ENCODE measurements at places on chromosomes 6 and 20.

GRCh38 chr6:107495196-107495643, 5.3 kb downstream of the SOBP start:
- DNase-seq: no peak

GRCh38 chr20:48468571-48468970, 359.2 kb downstream of the PREX1 start:
- DNase-seq: no peak

GRCh38 chr20:1338096-1338495, 9.2 kb upstream of the SDCBP2 start:
- no peak for DNase-seq

- no peak for DNase-seq
Observed at GRCh38 chr6:24149836-24150235, 23.8 kb downstream of the NRSN1 start.

DNA sequence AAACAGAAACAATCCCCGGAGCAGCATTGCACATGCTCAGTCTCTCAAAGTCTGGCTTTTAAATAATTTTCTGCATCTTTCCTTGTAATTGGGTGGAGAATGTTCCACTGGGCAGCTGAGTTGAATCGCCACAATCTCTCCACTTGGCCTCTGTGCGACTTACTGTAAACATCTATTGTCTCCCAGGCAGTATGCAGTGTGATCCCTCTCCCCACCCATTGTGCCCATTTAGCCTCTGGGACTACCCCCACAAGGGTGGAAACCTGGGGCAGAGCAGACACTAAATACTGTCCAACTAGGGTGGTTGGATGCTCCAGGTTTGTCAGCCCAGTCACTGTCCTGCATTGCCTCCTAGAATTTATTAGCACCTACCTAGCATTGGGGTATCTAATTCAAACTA, 96.2 kb downstream of the JARID2 start:
- DNase-seq: no peak

GRCh38 chr20:10659651-10660601, 13.9 kb downstream of the JAG1 start:
- no peak for DNase-seq

DNA sequence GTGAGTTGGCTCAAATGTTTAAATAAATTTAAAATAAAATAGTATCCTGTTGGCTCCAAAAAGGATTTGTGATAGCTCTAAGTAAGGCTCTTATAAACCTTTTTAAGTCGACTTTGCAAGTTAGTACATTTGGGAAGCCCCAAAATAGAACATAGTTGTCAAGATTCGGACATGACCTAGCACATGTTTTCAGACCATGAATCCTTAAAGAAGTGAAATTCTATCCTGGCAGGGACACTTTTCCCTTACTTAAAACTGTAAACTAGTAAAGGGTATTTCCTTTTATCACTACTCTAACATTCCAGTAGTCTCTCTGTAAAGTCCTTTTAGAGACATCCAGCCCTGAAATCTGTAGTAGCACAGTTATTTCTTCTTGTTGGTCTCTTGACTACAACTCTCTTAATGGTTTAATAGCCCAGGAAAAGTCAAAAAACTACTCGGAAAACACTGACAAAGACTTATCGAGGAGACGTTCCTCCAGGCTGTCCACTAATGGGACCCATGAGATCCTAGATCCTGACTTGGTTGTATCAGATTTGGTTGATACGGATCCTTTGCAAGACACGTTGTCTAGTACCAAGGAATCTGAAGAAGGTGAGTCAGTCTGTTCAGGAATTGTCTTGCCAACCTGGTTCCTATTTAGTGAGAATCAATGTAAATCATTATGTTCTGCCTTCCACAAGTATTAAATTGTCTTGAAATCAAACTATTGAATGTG, 83.6 kb downstream of the SCAND1 start:
- no peak for DNase-seq

GRCh38 chr6:3887150-3887700, 38.1 kb downstream of the FAM50B start:
- no peak for DNase-seq

- no peak for DNase-seq
Observed at GRCh38 chr6:15507746-15508145, 155.1 kb downstream of the DTNBP1 start.

DNA sequence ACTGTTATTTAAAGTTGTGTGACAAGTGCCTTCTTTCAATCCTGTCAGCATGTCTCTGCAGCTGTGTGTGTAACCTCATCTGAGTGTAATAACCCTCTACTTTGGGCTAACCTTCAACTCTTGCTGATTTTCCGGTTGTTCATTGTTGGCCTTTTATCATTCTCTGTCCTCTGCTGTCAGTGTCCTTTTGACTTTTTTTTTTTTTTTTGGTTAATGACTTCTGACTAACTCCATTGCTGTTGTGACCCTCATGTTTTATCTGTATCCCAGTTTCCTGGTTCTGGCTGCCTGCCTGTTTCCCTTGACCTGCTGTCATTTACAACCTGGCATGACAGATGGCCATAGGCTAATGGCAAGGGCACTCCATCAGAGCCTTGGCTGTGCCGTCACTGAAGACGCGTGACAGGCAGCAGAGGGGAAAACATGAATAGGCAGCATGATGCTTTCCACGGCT, 145.7 kb upstream of the MAN1A1 start:
- no peak for DNase-seq

DNA sequence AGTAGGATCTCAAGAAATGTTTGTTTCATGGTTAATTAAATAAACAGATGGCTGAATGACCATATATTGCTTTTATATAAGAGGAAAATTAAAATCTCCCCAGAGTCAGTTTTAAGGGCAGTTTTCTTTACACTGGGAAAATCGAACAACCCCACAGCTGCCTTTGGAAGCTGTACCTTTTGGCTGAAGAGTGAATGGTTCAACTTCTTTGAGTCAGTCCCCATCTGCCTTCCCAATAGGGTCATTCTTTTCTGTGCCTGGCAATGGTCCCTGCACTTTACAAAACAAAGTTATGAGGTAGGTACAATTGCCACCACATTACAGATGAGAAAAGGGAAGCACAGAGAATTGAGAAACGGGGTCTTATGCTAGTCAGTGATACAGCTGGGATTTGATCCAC, 39.5 kb downstream of the TSHZ2 start:
- no peak for DNase-seq

DNA sequence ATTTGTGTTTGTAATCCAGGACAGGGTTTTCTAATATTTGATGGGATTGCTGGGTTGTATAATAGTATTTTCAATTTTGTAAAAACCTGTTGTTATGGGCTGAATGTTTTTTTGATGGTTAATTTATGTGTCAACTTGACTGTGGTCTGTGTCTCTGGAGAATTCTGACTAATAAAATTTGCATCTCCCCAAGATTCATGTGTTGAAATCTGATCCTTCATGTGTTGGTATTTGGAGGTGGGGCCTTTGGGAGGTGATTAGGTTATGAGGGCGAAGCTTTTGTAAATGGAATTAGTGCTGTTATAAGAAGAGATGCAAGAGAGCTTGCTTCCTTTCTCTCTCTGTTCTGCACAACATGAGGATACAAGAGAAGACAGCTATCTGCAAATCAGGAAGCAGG, 48.7 kb upstream of the SAMD5 start:
- no peak for DNase-seq

GRCh38 chr6:47977314-47977713, 133.7 kb downstream of the PTCHD4 start:
- DNase-seq: no peak

- DNase-seq: no peak
Observed at GRCh38 chr20:58402827-58403226, 13.8 kb downstream of the VAPB start.

DNA sequence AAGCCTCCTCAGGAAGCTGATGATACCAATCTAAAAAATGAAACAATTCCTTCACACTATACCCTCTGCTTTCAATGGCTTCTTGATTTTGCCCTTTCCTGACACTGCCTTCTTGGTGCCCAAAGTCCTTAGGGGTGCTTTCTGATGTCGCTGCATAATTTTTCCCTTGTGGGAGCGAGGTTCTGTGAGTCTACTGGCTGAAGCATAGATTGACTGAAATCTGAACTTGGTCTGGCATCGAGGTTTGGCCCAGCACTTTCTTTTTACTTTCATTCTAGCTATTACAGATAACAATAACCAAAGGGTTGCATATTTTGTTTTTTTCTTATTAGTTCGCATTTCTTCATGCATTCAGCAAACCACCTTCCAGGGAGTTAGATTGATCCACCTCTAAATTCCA, 65.8 kb downstream of the E2F3 start:
- peak; percentile 14 for DNase-seq

DNA sequence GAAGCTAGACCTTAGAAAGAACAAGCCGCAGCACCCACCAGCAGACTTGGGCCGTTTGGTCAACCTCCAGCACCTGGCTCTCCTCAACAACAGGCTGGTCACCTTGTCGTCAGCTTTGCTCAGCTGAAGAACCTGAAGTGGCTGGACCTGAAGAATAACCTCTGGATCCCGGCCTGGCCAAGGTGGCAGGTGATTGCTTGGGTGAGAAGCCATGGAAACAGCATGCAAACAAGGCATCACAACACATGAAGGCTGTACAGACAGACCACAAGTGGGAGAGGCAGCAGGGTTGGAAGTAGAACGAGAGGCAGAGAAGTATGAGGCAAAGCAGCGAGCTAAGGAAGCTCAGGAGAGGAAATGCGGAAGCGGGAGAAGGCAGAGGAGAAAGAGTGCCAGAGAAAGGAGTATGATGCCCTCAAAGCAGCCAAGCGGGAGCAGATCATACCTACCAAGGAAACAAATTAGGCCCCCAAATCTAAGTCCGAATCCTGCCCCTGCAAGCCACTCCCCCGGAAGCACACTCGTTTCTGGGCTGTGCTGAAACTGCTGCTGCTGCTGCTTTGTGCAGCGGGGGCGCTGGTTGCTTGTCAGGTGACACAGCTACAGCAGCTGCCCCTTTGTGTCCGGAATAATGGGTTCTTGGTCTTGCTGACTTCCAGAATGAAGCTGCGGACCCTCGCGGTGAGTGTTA, 121.6 kb upstream of the LGSN start:
- DNase-seq: peak; percentile 61

DNA sequence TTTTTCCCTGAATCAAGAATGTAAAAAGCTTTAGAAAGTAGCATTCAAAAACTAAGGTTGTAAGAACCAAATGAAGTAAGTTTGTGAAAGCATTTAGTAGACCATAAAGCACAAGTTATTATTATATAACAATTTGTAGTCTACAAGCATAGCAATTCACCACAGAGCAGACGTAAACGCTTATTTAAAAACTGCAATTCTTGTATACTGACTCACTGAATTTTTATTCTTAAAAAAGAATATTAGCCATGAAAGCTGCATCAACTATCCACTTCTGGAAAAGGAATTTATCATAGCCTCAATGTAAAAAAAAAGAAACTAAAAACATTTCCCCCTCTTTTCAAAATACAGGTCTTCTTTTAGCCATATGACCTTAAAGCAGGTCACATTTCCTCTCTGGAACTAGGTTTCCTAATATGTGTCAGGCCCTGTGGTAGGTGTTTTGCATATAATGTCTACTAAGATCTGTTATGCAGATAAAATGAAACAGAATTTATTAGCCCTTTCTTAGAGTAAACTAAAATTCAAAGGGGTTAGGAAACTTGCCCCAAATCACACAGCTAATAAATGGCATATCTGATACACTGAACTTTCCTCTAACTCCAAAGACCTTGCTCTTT, 2.1 kb downstream of the MAP3K7 start:
- no peak for DNase-seq

DNA sequence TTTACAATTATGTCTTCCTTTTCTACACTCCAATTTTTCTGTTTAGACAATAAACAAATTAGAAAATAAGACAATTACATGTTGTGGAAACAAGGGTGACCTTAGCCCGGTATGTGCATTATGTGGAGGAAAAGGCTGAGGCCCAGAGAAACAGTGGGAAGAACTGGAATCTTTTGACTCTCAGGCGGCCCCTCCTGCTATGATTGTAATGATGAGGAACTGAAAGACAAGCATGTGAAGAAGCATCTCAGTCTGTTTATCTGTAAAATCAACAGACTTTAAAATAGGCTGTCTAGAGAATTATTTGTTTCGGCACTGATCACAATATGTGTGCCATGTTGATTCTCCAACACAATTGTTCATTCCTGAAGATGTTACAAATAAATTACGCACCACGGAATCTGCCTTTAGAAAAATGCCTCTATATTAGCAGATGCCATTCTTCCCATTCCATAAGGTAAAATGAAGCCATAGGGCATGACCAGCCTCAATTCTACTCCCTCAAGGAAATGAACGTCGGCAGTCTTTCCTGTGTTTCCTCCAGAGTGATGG, 1201.6 kb upstream of the CITED2 start:
- no peak for DNase-seq

- no peak for DNase-seq
Observed at GRCh38 chr6:14999106-14999505, 246.8 kb upstream of the JARID2 start.

DNA sequence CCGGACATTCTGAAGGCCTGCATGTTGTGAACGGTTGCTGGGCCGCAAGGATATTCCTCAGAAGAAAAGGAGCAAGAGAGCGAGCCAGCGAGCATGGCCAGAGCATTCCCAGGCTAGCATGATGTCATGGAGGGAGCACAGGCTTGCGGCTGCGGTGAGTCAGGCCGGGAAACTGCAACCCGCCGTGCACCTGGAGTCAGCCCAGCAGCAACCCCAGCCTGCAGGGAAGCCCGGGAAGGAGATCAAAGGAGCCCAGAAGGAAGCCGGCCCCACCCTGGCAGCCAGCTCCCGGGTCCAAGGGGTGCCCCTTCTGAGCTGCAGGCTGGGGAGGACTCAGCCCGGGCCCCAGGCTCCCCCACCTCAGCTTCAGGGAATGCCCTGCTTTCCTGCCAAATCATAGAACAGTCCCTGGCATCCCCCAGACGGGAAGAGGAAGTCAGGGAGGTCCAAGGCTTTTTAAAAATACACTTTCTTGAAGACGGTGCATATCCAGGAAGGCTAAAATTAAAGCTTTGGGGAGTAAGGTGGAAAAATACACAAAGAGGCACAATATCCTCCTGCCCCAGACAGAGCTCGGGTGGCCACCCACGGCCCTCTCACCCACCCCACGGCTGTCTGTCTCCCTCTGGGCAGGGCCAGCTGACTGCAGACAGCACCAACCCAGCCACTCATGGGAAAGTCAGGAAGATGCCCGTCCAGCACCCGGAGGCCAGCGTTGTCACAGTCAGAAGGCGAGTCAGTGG, 53.7 kb downstream of the BMP7 start:
- no peak for DNase-seq

DNA sequence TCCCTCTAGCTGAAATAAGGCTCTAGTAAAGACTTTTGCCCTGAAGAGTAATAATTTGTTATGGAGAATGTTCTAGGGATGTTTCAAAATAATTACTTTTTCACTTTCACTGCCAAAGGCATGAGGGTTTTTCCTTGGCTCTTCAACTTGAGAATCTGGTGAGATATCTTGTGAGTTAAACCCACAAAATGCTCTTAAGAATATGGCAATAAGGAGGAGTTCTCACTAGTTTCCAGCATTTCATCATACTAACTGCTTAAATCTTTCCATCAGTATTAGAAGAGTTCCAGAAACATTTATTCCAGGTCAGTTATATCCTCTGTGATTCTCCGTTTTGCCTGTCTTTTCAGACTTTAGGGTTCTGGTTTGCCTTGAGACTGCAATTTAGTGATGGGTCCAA, 785.6 kb upstream of the GJE1 start:
- no peak for DNase-seq

- no peak for DNase-seq
Observed at GRCh38 chr6:137749696-137750211, 117.3 kb upstream of the TNFAIP3 start.
